ENCODE measurements at places on chromosomes 5 and 9. TPM values are rescaled to one million over a fixed set of nuclear protein-coding genes. Genes with fewer than 3 reads are reported as not detected.

The BRD3 gene
- 85.0 TPM for total RNA-seq

The C5orf58 gene
- not detected for total RNA-seq

The FOXD4L4 gene
- total RNA-seq = 0.21 TPM

The STARD4 gene
- total RNA-seq = 98.0 TPM

The PCDHGA7 gene
- total RNA-seq = 10.5 TPM

The ZNF346 gene
- 10.5 TPM for total RNA-seq

The GNE gene
- 10.3 TPM for total RNA-seq

The MARCHF6 gene
- 234 TPM for total RNA-seq

The DMGDH gene
- not detected for total RNA-seq

The CFAP90 gene
- total RNA-seq = not detected

The ADAMTSL2 gene
- not detected for total RNA-seq

The TRIO gene
- 93.5 TPM for total RNA-seq

The MRPS2 gene
- 28.2 TPM for total RNA-seq

The ZNF618 gene
- 17.8 TPM for total RNA-seq

The HMCN2 gene
- 1.8 TPM for total RNA-seq
